CD4-positive, alpha-beta memory T cell (primary cell): ENCODE measurements at places on chromosomes 3 and 15. TPM values are rescaled to one million over a fixed set of nuclear protein-coding genes. Genes with fewer than 3 reads are reported as not detected.
A peak's percentile ranks its signal among the peaks of the same experiment; 100 is the strongest.

The SLC7A14 gene
- total RNA-seq = not detected

The RFC4 gene
- 24.6 TPM for total RNA-seq

The PEAK1 gene
- total RNA-seq = 10.1 TPM

The CADM2 gene
- 0.38 TPM for total RNA-seq

The TMEM43 gene
- total RNA-seq = 69.3 TPM

The CADPS gene
- not detected for total RNA-seq

The ZCWPW2 gene
- 1.5 TPM for total RNA-seq

DNA sequence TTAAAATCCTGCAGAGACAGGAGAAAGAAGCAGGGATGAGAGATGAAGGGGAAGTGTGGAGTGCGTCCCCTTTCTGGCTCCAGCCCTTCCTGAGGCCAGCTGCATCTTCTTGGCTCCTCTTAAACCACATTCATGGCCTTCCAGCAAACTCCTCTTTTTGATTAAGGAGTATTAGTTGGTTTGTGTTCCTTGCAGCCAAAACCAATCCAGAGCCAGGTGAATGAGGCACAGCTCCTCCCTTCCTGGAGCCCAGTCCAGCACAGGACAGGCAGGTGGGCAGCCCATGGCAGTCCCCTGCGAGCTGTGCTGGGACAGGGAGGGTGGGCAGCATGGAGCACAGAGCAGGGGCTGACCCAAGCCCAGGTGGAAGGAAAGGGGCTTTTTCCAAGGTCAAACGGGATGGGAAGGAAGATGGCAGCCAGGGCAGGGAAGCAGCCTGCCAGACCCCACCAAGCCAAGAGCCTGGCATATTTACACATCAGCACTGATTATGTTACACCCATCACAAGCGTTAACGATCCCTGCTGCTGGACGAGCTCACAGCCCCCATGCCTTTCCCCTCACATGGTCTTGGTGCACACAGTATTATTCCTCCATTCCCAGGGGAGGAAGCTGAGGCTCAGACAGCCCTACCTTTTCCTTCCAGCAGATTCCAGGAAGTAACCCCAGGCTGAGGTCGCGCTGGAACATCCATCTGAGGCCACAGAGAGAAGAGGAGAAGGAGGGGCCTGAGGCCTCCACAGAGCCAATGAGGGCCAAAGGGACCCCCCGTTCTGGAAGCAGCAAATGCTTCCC lies 175.6 kb downstream of the SMAD6 start:
- no peak for DNase-seq

- DNase-seq = no peak
Measured at GRCh38 chr3:195153653-195154052, 117.3 kb downstream of the XXYLT1 start.

GRCh38 chr3:134646086-134646485 lies 4.7 kb downstream of the KY start:
- DNase-seq = no peak

DNA sequence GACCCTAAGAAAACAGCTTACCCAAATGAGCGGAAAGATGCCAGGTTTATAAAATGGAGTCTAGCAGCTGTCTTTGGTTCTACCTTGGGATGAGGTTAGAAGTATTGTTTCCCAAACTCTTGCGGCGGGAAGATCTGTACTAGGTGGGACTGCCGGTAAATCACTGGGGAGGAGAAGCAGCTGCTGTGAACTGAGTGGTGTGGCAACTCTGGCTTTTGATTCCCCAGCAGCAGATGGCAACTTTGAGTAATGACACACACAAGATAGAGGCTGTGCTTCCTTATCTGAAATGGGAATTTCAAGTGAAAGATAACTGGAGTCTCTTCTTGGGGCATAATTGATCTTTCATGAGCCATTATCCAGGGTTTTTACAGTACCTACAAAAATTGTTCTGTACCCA lies 184.9 kb downstream of the ATG7 start:
- DNase-seq = no peak

DNA sequence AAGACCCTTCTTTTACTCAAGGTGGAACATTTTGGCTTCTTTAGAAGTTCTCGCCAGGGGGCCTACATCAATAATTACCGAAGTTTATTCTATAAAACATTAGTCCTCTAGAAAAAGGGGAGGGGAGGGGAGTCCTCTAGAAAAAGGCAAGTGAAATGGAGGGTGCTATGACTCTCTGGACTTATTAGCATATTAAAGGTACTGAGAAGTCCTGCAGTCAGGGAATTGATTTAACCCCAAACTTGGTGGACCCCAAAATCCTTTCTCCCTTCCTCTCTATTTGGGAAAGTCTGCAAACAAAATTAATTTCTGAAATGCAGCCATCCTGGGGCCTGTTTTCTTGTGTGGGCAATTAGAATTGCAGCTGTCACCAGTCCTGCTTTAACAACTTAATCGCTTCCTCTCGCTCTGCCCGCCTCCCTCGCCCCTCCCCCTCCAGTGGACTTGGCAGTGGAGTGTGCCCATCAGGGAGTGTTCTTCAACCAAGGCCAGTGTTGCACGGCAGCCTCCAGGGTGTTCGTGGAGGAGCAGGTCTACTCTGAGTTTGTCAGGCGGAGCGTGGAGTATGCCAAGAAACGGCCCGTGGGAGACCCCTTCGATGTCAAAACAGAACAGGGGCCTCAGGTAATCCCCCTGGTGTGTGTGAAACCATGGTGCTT lies 18.9 kb upstream of the LRRK1 start:
- DNase-seq = no peak

DNA sequence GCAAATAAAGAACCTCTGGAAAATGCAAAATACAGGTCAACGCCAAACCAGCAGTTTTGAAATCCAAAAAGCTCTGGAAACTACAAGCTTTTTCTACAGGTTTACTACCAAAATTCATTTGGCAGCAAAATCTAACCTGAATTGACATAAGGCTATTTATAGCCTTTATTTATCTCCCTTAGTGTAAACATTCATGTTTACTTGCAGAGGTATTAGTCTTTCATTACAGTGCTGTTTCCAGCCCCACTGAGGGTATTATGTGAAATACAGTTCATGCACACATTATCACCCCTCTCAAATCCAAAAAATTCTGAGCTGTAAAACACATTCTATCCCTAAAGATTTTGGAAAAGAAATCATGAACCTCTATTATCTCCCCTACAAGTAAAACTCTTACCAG lies 7.2 kb downstream of the SKIC8 start:
- no peak for DNase-seq

DNA sequence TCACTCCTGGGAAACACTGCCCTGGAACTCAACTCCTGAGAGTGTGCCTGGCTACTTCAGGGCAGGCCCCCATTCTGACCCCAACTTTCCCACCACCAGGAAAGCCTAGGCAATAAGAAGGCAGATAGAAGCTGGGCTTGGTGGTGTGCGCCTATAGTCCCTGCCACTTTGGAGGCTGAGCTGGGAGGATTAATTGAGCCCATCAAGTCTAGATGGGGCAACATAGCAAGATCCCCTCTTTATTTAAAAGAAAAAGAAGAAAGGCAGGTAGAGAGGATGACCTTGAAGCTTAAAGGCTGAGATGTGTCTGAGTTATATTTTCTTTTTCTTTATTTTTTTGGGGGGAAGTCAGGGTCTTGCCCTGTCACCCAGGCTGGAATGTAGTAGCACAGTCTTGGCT lies 4.2 kb upstream of the RBPMS2 start:
- no peak for DNase-seq

DNA sequence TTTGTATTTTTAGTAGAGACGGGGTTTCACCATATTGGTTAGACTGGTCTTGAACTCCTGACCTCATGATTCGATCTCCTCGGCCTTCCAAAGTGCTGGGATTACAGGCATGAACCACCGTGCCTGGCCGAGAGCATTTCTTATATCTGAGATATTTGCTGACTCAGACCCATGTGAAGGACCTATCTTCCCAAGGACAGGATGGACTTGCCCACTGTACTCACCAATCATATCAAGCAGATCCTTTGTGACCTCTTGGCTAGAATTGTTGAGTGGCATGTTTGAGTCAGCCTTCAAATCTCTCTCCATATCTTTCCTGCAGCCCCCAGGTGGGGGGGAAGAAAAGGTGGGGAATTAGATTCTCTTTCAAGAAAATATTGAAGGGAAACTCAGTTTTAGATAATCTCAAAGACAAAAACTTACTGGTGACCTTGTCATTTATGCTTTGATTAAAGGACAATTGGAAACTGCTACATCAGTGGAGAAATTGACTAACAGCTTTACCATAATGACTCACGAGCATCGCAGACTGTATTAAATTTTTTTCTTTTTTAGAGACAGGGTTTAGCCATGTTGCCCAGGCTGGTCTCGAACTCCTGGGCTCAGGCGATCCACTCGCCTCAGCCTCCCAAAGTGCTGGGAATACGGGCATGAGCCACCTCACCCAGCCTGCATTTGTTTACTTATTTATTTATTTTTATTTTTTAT lies 3.1 kb downstream of the C3orf62 start:
- no peak for DNase-seq

- DNase-seq = no peak
Measured at GRCh38 chr15:53328341-53328740, 431.1 kb downstream of the WDR72 start.

- no peak for DNase-seq
Measured at GRCh38 chr3:55305696-55306485, 181.2 kb downstream of the WNT5A start.

DNA sequence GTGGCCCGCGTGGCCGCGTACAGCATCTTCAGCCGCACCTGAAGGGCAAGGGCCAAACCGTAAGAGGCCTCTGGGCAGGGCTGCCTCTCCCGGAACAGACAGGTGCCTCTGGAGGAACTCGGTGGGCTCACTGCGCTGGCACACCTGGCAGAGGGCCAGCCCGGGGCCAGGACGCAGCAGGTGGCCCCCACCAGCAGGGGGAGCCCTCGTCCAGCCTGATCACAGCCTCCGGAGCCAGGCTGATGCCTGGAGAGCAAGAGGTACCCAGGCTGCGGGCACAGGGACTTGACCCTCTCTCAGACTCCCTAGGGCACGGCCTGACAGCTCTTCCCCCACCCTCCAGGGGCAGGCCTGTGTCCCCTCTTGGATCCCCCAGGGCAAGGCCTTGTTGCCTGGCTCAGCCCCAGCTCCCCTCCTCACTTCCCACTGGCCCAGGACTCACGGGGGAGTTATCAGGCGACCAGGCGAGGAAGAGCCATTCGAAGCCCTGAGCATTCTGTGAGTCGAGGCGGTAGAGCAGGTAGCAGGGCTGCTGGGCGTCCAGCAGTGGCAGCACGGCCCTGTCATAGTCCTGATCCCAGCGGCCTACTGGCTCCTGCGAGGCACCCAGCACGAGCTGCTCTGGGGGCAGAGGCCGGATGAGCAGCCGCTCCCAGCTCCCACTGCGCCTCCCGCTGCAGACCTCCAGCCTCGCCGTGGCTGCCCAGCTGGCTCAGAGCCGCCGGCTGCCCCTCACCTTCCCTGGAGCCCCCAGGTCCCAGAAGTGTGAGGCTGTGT lies 6.2 kb upstream of the TLR9 start:
- peak; percentile 86 for DNase-seq
